Endothelial cell of umbilical vein (primary cell): ENCODE measurements at places on chromosomes 3 and 15.
A peak's percentile ranks its signal among the peaks of the same experiment; 100 is the strongest.

DNA sequence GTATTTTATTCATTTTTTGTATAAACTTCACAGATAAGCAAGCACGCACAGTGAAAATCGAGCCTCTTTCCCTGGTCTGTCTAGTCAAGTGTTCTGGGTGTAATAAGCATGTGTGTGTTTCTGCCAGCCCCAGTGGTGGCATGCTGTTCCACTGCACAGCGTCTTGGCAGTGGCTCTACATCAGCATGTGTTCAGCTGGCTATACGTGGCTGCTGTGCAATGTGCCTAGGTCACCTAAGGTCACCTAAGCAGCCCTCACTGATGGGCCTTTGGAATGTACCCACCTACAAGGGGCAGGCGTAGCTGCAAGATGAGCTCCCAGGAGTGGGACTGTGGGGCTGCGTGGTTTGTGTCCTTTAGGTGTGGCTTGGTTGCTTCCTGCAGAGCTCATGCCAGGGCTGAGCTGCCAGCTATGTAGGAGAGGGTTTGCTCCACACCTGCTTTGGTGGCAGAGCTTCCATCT, 4.9 kb downstream of the LIMD1 start:
- no peaks in the 10 kb centered on the region for H3K27me3 ChIP-seq
- H3K4me3 ChIP-seq: no peak overlapping the region
- DNase-seq: no peak
- no peak overlapping the region for H3K27ac ChIP-seq
- peaks cover 33% of the 10 kb centered on the region for H3K4me1 ChIP-seq
- peaks cover 2% of the 10 kb centered on the region for H3K36me3 ChIP-seq

GRCh38 chr3:155069729-155070128, 10.4 kb upstream of the MME start:
- H3K27ac ChIP-seq: peak overlapping the region; percentile 93
- no peak overlapping the region for H3K4me3 ChIP-seq
- peaks cover 27% of the 10 kb centered on the region for H3K4me1 ChIP-seq
- peak; percentile 83 for DNase-seq
- no peaks in the 10 kb centered on the region for H3K27me3 ChIP-seq

- H3K4me3 ChIP-seq: no peak overlapping the region
- H3K36me3 ChIP-seq: peaks cover 2% of the 10 kb centered on the region
- peaks cover 80% of the 10 kb centered on the region for H3K4me1 ChIP-seq
- H3K27ac ChIP-seq: peak overlapping the region; percentile 94
- DNase-seq: peak; percentile 67
These were observed 109.6 kb downstream of the FNDC3B start for GRCh38 chr3:172148702-172149565.

GRCh38 chr3:37745076-37745475, 116.6 kb upstream of the CTDSPL start:
- H3K4me1 ChIP-seq: no peaks in the 10 kb centered on the region
- H3K27me3 ChIP-seq: no peaks in the 10 kb centered on the region

DNA sequence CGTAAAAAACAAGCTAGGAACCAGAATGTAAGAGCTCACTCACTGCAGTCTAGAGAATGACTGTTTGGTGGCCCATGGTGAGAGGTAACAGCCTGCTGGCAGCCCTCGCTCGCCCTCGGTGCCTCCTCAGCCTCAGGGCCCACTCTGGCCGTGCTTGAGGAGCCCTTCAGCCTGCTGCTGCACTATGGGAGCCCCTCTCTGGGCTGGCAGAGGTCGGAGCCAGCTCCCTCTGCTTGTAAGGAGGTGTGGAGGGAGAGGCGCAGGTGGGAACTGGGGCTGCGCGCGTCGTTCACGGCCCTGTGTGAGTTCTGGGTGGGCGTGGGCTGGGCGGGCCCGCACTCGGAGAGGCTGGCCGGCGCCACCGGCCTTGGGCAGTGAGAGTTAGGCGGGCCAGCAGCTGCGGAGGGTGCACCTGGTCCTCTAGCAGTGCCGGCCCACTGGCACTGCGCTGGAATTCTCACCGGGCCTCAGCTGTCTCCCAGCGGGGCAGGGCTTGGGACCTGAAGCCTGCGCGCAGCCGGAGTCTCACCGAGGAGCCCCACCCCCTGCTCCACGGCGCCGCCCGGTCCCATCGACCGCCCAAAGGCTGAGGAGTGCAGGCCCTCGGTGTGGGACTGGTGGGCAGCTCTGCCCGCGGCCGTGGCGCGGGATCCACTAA, 420.6 kb downstream of the RBMS3 start:
- DNase-seq: no peak
- H3K36me3 ChIP-seq: peaks cover 2% of the 10 kb centered on the region
- no peaks in the 10 kb centered on the region for H3K4me1 ChIP-seq
- H3K27me3 ChIP-seq: no peaks in the 10 kb centered on the region
- no peak overlapping the region for H3K27ac ChIP-seq
